Mucosa of gallbladder (tissue), 1 donor: ENCODE measurements at places on chromosomes 11 and 22. TPM values are rescaled to one million over a fixed set of nuclear protein-coding genes. Genes with fewer than 3 reads are reported as not detected.

- no peak for DNase-seq
Observed at GRCh38 chr11:10310301-10310841, 5.5 kb downstream of the ADM start.

- DNase-seq = no peak
Observed at GRCh38 chr11:34222030-34222429, 116.6 kb downstream of the NAT10 start.

Gene TNNI2
- total RNA-seq = 73.7 TPM

- peak; percentile 58 for DNase-seq
Observed at GRCh38 chr22:33921525-33922348, 1.5 kb upstream of the LARGE1 start.

GRCh38 chr11:45212566-45213315, 66.3 kb downstream of the PRDM11 start:
- DNase-seq = no peak

Gene SPDYC
- not detected for total RNA-seq

DNA sequence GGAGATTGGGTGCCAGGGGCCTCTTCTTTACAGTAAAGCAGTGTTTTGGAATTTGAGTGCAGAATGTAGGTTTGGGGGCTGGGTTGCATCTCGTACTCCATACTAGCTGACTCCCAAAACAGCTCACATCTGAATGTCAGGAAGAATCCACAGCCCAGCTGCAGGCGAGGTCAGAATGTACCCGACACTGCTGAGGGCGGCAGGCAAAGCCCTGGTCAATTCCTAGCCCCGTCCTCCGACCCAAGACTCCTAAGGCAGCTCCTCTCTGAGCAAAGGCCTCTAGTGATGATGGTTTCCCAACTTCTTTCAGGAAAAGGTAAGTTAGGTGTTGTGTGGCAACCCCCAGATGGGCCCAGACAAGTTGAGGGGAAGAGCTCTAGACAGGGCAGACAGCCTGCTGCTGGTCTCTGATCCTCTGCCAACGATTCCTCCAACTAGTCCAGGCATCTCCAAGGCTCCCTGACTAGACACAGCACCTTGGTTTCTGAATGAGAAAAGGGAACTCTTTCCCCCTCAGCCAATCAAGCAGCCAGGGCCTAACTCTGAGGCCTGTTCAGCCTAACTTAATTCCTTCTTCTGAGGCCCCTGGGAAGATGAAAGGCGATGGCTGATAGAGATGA, 8.6 kb downstream of the LARGE2 start:
- DNase-seq = no peak

GRCh38 chr22:40193429-40194421, 16.0 kb downstream of the TNRC6B start:
- no peak for DNase-seq

GRCh38 chr11:2810411-2811205, 75.0 kb downstream of the CDKN1C start:
- peak; percentile 51 for DNase-seq

GRCh38 chr11:92830377-92831155, 138.9 kb upstream of the MTNR1B start:
- DNase-seq = no peak

DNA sequence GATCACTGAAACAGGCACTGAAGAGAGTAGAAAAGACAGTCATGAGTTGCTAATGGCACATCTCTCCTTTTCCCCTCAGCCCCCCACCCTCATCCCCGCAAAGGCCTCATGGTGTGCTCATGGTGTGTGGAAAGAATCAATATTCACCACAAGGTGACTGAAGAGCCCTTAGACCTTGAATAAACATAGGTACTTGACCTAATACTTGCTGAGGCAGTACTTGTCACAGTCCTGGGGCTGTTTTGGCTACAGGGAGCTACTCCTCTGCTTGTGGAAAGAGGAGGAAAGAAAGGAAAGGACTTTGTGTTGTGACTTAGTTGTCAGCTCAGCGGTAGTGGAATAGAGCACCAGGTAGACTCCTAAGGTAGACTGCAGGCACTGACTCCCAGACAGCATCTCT, 537.8 kb upstream of the CCDC179 start:
- DNase-seq = no peak

GRCh38 chr11:62976109-62976508, 8.7 kb downstream of the SLC22A6 start:
- no peak for DNase-seq

GRCh38 chr11:12743834-12744449, 69.7 kb downstream of the TEAD1 start:
- no peak for DNase-seq

- DNase-seq = no peak
Observed at GRCh38 chr11:116485425-116485824, 287.4 kb downstream of the BUD13 start.

DNA sequence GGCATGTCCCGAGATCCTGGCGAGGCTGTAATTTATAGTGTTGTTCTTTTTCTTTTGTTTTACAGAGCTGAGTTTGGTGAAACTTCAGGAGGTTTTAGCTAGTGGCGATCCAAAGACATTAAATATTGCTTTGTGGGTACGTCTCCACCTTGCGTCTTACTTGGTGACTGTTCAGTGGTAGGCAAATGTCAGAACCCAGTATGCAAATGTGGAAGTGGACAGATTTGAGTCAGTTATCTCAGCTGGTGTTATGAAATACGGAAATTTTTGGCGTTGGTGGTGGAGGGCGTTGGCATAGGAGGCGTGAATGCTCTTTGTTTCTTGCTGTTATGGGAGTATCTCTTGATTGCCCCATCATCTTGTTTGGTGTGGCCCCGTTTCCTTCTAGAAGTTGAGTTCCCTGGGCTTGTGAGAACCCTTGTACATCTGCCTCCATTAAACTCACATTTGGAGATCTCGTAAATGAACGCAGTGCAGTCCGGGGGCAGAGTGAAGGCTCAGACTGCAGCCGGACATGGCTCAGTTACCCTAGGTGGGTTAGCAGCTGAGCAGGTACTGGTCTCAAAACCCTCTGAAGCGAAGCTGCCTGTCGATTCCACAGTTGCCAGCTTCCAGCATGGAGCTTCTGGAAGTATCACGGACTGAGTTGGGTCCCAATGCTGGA, 39.9 kb downstream of the PTPRJ start:
- no peak for DNase-seq

GRCh38 chr11:111378185-111378860, 752 bp downstream of the POU2AF1 start:
- no peak for DNase-seq

DNA sequence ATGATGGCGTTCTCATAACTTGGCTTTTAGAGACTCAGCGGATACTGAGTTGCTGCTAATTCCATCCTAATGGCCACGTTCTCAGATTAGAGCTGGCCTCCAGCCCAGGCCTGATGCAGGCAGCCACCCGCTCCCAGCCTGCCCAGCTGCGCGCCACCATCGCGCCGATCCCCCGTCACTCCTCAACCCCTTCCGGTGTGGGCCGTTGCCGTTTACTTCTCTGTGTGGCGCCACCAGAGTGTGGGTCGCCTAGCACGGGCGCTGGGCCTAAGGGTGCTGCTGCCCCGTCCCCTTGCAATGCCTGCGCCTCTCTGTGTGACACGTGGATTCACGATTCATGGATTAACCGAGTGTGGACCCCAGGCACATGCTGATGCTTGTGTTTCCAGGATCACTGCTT, 1116.0 kb downstream of the BRD1 start:
- DNase-seq = no peak

GRCh38 chr11:125141686-125142535, 22.6 kb upstream of the PKNOX2 start:
- peak; percentile 20 for DNase-seq

Gene MMP3
- 0.17 TPM for total RNA-seq

GRCh38 chr11:43567396-43567975, 113.1 kb upstream of the HSD17B12 start:
- no peak for DNase-seq

Gene OR6A2
- 0.06 TPM for total RNA-seq
